ENCODE measurements at places on chromosomes 11 and 22.

GRCh38 chr11:8731647-8732323, 49.2 kb downstream of the RPL27A start:
- no peak for DNase-seq

GRCh38 chr11:110463153-110463552, 33.4 kb downstream of the FDX1 start:
- DNase-seq = no peak

- no peak for DNase-seq
Observed at GRCh38 chr11:112175599-112175952, 264 bp downstream of the BCO2 start.

- no peak for DNase-seq
Observed at GRCh38 chr11:134349109-134349801, 17.5 kb downstream of the GLB1L2 start.

- DNase-seq = no peak
Observed at GRCh38 chr11:80031014-80031600, 590.3 kb upstream of the TENM4 start.

- no peak for DNase-seq
Observed at GRCh38 chr11:113174882-113175281, 139.5 kb upstream of the TTC12 start.

DNA sequence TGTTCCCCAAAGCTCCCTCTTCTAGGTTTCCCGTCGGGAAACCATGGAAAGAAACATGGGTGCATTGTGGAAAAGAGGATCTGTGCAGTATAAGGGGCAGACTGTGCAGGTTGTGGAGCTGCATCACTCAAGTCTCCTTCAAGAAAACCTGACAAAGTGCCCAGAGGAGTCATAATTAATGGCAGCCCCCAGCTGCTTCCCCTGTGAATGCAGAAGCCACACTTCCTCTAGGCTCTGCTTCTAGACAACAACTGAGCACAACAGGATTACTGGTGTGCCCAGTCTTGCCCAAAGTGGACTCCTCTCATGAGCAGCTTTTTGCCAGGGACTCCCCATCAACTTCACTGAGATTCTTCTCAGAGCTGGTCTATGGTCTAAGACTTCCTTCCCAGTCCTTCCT, 42.6 kb upstream of the SCUBE2 start:
- DNase-seq = no peak

DNA sequence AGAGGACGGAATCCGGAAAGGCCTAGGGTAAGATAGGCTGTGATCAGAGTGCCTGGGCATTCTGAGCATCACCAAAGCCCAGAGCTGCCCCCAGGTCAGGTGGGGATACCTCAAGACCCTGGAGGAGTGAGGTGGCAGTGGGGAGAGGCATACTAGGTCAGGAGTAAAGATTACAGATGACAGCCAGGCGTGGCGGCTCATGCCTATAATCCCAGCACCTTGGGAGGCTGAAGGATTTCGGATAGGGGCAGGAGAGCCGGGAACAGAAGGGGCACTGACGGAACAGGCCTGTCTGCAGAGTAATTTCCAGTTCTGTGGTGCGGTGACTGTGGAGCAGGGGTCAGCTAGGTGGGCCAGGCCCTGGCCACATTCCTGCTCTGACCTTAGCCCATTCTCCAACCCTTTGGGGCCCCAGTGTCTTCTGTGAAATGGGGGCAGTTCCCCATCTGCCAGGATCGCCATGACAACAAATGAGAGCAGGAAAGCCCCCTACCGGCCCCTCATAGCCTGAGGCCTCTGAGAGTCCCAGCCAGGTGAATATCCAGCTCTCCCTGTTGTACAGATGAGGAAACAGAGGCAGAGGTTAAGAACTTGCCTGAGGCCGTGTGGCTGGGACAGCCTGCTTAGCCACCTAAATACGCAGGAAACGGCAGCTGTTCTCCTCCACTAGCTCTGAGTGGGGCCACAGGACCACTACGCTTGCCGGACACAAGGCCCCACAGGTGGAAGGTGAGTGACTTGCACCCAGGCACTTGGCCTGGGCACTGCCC, 9.2 kb downstream of the BAD start:
- no peak for DNase-seq

DNA sequence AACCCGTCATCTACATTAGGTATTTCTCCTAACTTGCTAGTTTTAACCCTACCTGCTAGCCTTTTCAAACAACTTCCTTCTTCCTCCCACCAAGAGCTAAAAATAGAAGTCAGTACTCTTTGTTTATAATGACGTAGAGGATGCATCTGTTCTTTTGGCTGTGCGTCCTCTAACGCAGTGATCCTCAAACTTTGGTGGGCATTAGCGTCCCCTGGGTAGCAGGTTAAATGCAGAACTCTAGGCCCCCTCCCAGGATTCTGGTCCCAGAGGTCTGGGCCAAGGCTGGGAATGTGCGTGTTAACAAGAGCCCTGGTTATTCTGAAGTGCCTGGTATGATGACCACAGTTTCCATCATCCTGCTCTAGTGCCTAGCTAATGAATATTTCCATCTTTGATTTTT, 67.6 kb downstream of the BARX2 start:
- DNase-seq = no peak

- no peak for DNase-seq
Observed at GRCh38 chr11:75667831-75668450, 897 bp downstream of the MAP6 start.

DNA sequence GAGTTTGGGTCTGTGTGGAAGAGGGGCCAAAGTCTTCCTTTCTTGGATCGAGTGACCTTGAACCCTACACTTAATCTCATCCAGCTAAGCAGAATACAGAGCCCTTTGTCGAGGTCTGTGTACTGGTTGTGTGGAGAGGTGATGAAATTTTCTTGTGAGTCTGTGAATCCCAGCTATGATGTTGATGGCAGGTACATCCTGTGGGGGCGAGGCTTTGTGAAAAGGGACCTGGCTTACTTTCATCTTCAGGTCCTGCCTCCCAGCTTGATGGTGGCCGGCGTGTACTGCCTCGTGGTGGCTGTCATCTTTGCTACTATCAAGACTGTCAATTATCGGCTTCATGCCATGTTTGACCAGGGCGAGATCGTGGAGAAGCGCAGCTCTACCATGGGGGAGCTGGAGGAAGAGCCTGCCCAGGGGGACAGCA, 1.0 kb downstream of the PCNX3 start:
- no peak for DNase-seq

DNA sequence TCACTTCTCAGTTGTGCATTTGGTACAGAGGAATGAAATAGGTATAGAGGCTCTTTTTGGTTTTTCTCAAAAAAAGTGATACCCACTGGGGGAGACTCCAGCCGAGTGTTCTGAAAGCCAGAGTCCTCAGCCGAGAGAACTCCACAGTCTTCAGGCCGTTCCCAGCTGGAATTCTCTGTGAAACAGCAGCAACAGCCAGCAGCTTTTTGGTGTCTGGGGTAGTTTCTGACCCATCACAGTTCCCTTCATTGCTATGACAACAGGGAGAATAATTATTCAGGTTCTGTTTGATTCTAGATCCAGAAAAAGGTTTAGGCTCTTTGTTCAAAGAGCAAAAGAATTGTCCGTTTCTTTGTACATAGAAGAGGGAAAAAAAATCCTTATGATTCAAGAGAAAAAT, 84.6 kb downstream of the C22orf31 start:
- DNase-seq = no peak

DNA sequence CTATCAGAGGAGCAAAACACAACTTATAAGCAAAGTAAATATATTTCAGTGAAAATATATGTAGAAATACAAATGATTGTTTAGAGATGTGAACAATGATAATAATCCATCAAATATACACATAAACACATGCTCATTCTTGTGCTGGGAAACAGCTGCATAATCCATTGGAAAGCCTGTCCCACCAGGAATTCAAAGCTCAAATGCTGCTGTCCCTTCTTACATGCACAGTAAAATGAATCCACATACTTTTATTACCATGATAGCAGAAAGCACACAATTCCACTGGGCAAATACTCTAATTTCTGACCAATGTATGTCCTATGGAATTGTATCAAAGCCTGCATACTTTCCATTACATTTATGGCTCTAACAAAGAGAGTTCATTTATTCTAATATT, 44.5 kb downstream of the SOX6 start:
- DNase-seq = no peak

- DNase-seq = no peak
Observed at GRCh38 chr22:26585104-26585790, 4.7 kb downstream of the TPST2 start.

DNA sequence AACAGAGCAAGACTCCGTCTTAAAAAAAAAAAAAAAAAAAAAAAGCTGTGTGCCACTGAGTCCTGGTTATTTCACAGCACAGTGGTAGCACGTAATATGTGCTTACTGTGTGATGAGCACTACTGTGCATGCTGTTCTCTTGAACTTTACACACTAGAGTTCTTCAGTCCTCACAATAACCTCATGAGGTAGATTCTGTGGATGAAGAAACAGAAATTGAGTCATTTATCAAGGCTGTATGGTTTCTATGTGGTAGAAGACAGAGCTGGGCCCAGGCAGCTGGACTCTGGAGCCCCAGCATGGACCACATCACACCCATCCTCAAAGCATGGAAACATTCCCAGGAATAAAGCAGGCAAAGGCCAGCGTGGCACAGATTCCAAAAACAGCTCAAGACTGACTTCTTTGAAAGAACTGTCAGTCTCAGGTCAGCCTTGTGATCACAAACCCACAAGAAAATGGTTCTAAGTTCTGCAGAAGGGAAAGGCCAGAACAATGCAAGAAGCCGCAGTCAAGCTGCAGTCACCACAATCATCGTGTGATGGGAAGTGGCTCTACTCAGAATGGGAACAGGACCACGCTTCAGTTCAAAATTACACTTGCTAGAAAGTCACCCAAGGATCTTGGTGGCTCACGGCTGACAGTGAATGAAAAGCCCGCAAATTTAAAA, 49.5 kb downstream of the MICAL3 start:
- DNase-seq = no peak
